ENCODE measurements at places on chromosomes 1 and 21.

DNA sequence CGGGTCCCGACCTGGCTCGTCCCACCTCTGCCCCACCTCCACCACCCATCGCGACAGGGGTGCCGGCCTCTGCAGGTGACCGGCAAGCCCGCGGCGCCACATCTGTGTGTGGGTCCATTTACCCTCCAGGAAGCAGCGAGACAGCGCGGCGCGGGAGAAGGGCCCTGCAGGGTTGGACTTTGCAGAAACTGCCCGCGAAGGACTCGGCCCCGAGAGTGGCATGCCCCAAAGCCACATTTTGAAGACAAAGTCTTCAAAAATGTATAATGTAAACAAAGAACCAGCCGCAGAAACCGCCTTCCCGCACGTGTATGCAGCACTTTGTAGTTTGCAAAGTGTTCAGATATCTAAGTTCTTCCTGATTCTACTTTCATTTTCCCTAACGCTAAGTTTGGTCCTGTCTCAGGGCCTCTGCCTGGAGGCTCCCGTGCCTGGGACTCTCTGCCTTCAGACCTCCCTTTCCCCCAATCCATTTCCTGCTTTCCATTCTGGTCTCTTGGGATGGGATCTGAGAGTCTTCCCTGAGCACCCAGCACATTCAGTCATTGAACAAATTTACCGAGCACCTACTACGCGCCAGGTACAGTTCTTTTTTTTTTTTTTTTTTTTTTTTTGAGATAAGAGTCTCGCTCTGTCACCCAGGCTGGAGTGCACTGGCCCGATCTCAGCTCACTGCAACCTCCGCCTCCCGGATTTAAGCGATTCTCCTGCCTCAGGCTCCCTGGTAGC is 524 bp upstream of the TMCO4 start:
- DNase-seq, result peak; percentile 84

DNA sequence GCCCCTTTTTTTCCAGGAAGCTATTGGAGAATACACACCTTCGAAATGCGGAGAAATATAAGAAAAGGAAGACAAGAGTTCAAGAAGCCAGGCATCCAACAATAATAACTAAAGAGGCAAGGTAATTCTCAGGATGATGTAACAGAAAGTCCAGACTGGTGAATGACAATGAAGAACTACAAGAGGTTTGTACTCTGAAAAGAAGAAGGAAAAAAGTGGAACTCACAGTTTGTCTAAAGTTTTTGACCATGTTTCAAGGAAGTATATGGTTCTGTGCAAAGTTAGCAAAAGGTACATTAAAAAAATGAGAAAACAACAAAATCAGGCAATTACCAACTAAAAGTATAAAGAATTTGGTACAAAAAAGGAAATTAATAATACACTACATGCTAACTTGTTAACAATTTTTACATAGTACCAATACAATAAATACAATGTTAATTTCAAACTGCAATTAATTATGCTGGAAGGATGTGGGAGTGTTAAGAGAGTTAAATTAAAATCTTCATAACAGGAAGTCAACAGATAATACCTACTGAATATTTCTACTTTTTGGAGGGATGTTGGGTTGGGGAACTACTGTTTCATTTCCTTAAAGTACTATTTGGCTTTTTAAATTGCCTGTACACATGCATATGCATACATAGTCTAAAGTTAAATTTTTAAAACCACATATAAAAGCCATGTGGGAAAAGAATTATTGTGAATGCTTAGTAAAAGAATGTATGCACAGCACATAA is 12.9 kb upstream of the CD55 start:
- no peak for DNase-seq

GRCh38 chr1:146012703-146013558 is 8.6 kb downstream of the HJV start:
- DNase-seq, result peak; percentile 90

- no peak for DNase-seq
Measured at GRCh38 chr1:90761156-90761555, 44.1 kb upstream of the BARHL2 start.

- no peak for DNase-seq
Measured at GRCh38 chr1:156437037-156437867, 63.3 kb downstream of the MEF2D start.

DNA sequence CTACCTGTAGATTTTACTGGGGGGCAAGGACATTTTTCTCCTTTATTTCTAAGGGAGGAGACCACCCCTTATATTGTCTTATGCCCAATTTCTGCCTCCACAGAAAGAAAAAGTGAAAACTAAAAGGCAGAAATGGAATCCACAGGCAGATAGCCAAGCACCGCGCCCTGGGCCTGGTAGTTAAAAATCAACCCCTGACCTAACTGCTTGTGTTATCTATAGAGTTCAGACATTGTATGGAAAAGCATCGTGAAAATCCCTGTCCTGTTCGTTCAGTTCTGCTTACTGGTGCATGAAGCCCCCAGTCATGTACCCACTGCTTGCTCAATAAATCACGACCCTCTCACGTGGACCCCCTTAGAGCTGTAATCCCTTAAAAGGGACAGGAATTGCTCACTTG is 33.7 kb upstream of the IL6R start:
- DNase-seq, result no peak

DNA sequence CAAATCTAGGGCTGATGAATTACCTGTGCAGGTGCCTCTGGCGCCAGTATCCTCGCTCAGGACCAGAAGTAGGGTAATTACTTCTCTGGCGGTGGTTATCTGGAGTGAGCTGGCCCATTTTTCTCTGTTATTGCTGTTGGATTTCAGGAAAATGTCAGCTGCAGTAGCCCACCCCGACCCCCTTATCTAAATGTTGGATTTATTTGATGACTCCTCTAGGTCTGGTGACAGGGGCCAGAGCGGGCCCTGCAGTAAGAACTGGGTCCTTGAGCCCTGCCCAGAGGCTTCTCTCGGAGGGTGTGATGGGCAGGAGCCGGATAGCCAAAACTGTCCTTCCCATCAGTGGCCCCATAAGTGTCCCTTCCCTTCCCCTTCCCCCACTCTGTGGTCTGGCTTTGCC is 384.3 kb downstream of the PTPRU start:
- no peak for DNase-seq

DNA sequence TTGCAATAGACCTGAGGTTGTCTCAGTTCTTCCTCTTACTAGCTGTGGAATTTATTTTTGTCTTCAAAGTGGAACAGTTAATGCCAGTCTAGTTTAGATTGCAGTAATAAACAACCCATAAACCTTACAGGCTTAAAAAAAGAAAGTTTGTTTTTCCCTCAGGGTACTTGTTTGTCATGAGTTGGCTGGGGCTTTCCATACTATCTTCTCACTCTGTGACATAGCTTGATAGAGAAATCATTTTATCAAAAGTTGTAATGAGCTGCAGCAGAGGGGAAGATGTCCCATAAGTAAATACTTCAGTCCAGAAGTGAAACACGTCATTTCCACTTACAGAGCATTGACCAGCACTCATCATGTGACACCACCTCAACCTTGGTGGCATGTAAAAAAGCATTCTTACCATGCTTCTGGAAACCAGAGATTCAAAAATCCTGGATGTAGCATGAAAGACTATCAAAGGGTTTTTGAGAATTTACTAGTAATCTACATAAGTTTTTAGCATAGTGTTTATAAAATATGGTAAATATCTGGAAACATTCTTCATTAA is 62.8 kb upstream of the COL11A1 start:
- no peak for DNase-seq

GRCh38 chr1:92755541-92756461 is 29.1 kb downstream of the EVI5 start:
- DNase-seq, result no peak

DNA sequence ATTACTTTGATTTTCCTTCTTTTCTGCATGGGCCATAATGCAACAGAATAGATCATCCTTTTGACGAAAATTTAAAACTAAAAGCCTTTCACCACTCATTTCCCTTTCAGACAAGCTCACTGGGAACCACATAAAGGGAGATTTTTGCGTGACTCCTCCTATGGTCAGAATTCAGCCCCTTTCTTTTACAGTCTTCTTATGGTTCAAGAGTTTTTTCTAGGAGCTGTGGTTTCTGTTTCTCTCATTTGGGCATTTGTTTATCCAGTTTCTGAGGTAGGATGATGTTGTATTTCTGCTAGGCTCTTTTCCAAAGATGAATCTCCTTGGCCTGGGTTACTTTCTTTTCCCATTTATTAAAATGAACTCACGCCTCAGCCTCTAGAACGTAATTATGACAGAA is 16.9 kb downstream of the RGS1 start:
- DNase-seq, result no peak

GRCh38 chr21:35044128-35044527 is 5.0 kb downstream of the RUNX1 start:
- DNase-seq, result no peak

DNA sequence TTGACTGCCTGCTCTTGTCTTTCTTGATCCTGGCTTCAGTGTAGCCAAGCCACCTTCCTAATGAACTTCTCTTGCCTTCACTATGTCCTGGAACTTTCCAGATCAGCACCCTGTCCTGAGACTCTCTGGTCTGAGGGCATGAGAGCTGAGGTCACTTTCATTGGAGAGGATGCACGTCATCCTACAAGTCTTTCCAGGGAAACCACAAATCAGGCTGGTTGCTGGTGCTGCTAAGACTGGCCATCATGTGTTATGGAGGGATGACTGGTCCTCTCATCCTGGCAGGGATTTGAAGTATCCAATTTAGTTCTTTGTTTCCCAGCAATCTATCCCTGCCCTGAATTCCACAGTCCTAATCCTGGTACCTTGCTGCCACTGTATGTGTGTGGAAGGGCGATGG is 228.6 kb downstream of the GPATCH2 start:
- DNase-seq, result no peak

- no peak for DNase-seq
Measured at GRCh38 chr1:51000160-51000559, 30.1 kb downstream of the CDKN2C start.

- DNase-seq, result no peak
Measured at GRCh38 chr1:92655197-92655801, 129.6 kb downstream of the EVI5 start.

- DNase-seq, result no peak
Measured at GRCh38 chr1:182340233-182341058, 51.1 kb downstream of the GLUL start.

DNA sequence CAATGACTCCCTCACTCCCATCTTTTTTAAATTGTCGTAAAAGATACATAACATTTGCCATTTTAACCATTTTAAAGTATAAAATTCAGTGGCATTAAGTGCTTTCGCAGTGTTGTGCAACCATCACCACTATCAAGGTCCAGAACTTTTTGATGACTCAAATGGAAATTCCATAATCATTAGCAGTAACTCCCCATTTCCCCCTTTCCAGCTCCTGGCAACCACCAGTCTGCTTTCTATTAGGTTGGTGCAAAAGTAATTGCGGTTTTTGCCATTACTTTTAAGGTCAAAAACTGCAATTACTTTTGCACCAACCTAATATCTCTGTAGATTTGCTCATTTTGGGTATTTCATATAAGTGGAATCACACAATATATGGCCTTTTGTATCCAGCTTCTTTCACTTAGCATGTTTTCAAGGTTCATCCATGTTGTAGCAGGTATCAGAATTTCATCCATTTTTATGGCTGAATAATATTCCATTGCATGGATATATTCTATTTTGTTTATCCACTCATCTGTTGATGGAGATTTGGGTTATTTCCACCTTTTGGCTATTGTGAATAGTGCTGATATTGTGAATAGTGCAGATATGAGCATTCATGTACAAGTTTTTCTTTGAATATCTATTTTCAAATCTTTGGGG is 159.7 kb downstream of the HIVEP3 start:
- peak; percentile 93 for DNase-seq

GRCh38 chr21:15992171-15992570 is 262.4 kb downstream of the USP25 start:
- DNase-seq, result no peak

DNA sequence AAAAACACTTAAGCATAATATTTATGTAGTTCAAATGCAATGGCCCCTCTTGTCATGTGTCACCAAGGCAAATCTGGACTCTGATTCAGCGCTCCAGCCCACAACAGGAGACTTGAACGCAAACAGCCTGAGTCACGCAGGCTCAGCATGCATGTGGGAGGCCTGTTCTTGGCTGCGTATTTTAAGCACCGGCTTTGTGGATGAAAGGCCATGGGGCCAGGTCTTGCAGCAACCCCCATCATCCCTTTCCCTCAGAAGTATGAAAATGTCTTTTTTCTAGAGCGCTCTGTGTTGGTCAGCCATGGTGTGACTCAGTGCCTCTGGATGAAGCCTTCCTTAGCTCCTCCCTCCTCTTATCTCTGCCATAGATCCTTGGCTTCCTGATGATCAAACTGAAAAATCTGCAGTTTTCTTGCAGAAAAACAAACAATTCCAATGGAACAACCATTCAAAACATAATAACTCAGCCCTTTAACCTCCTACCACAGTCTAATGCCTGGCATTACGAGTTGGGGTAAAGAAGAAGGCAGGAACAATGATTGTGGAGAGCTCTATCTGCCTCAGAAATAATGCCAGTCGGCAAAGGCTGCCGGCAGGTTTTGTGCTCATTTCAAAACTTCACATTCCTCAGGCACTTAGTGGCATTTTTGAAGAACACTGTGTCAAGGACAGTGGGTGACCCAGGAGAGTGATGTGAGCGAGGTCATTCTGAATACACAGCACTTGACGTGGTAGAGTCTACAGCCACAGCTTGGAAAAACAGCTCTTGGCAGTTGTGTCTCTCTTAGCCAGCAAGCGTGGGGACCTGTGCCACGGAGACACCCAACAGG is 167.5 kb downstream of the CLIC6 start:
- peak; percentile 99 for DNase-seq

DNA sequence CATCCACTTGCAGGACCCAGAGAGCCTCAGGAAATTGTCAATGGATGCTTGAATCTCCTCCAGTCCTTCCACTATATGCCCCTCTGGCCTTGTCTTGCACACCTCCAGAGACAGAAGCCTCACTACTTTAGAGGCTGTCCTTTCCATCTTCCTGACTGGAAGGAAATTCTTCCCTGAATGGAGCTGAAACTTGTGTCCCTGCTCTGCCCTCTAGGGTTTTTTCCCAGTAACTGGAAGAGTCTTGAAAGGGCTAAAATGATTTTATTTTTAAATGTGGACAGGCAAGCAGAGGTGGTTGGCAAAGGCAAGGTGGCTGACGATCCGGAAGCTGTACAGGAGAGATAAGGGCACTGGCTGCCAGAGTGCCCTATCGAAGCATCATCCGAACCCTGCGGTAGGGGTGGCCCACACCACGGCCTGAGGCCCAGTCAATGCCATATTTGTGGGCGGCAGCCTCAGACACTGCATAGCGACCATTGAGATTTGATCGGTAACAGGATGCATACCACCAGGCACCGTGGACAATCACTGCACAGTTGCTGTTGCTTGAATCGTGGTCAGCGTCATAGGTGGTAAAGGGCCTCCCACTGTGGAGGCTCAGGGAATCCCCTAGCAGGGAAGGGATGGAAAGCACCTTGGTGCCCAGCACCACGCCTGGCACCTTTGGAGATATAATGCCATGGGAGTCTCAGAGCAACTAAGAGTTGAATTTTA is 2.3 kb upstream of the MAP3K6 start:
- DNase-seq, result no peak

DNA sequence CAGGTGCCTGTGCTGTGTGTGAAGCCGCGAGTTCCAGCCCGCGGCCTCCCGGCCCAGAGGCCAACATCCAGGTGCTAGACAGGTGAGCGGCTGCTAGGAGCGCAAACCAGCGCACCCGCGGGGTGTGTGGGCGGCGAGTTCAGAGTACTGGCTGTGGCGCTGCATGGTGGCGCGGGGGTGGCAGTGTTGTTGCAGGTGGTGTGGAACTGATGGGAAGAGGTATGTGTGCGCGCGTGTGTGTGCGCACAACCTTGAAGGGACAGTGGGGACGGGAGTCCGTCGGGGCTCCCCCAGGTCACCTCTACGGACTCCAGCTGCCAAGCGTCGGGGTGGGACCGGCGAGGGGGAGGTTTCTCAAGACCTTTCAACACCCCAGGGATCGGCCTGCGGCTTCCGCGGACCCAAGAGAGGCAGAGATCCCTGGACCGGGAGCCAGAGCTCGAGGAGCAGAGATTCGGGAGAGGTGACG is 433 bp upstream of the DMBX1 start:
- DNase-seq, result no peak

- DNase-seq, result peak; percentile 36
Measured at GRCh38 chr1:156750711-156751450, 594 bp downstream of the HDGF start.

All from fibroblast of skin of right biceps (primary cell).